ENCODE measurements at places on chromosomes 5 and 9.

DNA sequence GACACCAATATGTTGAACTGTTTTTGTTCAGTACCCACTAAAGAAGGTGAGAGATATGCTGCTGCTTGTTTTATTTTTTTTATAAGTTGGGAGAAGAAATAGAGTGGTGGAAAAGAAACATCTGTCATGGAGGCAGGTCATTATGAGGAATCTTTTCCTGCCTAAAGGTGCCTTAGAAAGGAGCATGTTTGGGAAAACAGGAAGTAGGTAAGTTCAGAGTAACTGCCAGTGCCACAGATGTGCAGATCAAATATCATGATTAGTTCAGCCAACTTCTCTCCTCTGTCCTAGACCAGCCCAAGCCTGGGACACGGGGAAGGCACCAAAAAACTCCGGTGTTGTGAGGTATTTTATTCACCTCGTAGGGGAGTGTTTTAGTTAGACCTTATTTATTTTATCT lies 144.2 kb downstream of the MAN2A1 start:
- no peak for DNase-seq

- DNase-seq = no peak
These were observed 62.4 kb downstream of the SLC28A3 start for GRCh38 chr9:84278130-84278529.

GRCh38 chr9:37464006-37464405 lies 1.2 kb downstream of the ZBTB5 start:
- no peak for DNase-seq

DNA sequence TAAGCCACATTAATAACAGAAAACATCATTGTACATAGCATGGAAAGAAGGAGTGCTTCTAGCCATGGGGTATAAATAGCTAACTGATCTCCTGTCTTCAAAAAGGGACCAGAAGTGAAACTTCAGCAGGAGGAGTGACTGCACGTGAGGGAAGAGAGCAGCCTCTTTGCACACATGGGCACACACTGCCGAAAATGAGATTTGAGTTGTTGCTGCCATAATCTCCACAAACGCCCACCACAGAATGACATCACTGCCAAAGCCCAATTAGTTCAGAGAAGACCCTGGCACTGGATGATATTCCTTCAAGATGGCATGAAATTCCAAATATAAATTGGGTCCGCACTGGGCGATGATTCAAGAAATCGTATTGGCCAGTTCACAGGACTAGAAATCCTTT lies 238.9 kb upstream of the NR4A3 start:
- no peak for DNase-seq

DNA sequence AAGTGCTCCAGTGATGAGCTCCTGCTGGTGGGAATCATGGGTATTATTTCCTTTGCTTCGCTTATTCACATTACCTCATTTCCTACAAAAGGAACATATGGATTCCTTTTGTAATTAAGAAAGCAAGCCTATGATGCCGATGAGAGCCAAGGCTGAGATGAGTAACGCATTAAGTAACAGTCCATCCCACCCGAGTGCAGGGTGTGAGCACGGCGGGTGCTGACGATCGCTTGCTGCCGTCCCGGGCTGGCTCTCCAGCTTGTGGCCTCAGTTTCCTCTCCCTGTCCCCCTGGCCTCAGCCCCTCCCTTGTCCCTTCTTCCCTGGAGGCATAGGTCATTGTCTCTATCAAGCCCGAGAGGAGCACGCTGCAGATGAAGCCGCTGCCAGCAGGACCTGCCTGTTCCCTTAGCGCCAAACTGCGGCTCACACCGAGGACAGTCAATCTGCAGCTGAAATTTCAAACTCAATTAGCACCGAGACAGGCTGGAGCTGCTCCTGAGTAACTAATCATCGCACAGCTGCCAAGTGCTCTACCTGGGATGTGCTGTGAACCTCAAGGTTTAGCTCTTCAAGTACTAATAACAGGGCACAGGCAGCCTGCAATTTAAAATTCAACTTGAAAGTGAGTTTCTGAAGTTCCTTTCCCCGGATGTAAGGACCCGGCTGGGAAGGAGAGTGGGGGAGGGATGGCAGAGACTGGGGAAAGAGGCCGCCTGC lies 115.2 kb upstream of the RAPGEF1 start:
- DNase-seq = no peak

GRCh38 chr5:124126504-124127217 lies 614.7 kb downstream of the CSNK1G3 start:
- DNase-seq = no peak

- peak; percentile 35 for DNase-seq
These were observed 23.4 kb downstream of the LURAP1L start for GRCh38 chr9:12798066-12798770.

GRCh38 chr5:148969291-148969690 lies 93.6 kb downstream of the SH3TC2 start:
- no peak for DNase-seq

- peak; percentile 85 for DNase-seq
These were observed 3.6 kb upstream of the CCNJL start for GRCh38 chr5:160315968-160316367.

DNA sequence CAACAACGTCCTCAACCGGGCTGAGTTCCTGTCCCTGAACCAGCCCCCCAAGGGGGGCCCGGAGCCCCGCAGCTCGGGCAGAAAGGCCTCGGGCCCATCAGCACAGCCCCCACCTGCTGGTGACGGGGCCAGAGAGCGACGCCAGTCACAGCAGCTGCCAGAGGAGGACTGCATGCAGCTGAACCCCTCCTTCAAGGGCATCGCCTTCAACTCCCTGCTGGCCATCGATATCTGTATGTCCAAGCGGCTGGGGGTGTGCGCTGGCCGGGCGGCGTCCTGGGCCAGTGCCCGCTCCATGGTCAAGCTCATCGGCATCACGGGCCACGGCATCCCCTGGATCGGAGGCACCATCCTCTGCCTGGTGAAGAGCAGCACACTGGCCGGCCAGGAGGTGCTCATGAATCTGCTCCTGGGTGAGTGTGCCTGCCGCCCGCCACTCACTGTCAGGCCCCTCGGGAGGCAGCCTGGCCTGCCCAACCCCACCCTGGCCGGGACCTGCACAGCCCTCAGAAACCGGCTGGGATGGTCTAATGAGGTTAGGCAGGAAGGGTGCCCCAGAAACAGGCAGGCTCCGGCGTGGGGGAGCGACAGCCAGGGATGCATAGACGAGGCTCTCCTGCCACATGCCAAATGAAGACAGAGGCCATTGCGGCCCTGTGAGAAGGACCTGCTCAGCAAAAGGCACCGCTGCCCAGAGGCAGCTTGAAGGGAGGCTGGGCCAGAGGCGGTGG lies 678 bp downstream of the PLPP7 start:
- no peak for DNase-seq

DNA sequence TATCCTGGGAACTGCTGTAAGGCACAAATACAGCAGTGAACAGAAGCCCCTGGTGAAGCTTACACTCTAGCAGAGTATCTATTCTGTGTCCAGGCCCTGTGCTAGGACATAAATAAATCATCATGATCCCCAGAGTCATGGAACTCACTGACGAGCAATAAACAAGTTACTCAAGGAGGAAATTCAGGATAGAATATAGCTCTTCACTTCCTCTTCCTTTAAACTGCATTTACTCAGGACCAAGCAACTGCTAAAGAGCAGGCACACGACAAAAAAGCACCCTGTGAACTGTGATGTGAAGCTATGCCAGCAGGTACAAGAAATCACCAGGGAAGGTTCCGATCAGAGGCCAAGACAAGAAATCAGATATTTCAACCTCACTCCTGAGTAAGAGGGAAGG lies 47.8 kb upstream of the NR5A1 start:
- no peak for DNase-seq

- DNase-seq = peak; percentile 93
These were observed 16.8 kb upstream of the PHYKPL start for GRCh38 chr5:178249191-178249989.

GRCh38 chr9:16276866-16277265 lies 593.6 kb downstream of the BNC2 start:
- no peak for DNase-seq

DNA sequence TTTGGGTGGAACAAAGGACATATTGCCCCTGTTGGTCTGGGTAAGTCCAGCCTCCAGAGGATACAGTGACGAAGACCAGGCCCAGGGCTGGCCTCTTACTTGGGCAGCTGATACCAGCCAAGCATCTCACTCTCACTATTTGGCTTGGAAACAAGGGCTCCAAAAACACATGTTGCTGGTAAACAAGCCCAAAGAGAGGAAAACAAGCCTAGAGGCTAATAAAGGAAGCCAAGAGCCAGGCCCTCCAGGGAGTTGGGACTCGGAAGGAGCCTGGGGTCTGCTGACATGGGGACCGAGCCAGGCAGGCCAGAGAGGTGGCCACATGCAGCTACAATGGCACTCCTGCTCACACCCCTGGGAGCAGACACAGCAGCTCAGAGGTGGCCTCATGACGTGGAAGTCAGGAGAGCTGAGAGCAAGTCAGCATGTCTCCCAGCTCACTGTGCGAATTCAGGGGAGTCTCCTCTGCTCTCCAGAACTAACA lies 5.7 kb downstream of the SPARC start:
- no peak for DNase-seq

- no peak for DNase-seq
These were observed 182.9 kb downstream of the AOPEP start for GRCh38 chr9:94909250-94909894.

- no peak for DNase-seq
These were observed 978 bp downstream of the P4HA2 start for GRCh38 chr5:132226516-132227234.

DNA sequence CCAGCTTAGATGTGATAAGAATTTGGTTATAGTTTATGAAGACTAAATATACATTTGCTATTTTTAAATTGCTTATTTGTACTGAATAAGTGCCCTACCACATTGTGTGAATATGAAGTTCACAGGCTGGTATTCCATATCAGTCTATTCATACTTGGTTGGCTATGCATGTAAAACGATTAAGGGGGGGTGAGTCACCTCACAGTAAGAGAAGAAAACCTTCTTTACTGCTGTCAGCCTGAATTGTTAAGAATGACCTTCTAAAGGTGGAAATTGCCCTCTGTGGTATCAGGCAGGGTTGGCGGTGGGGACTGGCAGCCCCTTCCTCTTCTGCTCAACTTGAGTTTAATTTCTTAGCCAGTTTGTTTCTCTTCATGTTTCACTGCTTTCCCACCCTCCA lies 127.0 kb upstream of the RPS23 start:
- DNase-seq = peak; percentile 73

DNA sequence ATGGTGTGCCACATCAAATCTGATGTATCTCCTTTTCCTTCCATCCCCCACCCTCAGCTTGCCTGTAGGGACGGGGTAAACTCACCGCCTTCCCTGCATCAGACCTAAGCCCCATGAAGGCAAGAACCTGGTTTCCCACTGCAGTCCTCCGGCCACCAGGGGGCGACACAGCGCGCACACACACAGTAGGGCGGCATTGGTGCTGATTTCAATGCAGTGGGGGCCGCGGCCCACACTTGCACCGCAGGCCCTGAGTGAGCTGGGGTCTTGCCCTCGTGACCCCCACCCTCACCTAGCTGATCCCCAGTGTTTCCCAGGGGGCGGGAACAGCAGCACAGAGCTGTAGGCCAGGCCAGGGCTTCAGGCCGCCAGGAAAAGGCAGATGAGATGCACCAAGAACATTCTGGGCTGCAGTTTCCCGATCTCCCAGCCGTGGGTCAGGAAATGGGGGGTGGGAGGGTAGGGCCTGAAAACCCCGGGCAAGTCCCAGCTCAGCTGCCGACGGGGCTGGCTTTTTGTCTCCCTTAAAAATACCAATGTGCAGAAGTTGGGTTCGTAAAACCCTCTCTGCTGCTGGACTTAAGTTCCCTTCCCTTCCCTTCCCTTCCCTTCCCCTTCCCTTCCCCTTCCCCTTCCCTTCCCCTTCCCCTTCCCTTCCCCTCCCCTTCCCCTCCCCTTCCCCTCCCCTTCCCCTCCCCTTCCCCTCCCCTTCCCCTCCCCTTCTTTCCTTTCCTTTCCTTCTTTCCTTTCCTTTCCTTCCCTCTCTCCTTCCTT lies 19.5 kb downstream of the FAM163B start:
- no peak for DNase-seq

GRCh38 chr5:137215261-137215660 lies 283.9 kb downstream of the SPOCK1 start:
- DNase-seq = no peak

Measured in MCF 10A (cell line).